Colonic mucosa (tissue), 4 donors: ENCODE measurements at places on chromosomes 11 and 22.

GRCh38 chr11:119108857-119109221, 1.7 kb downstream of the C2CD2L start:
- DNase-seq: peak; percentile 45

- DNase-seq: no peak
Observed at GRCh38 chr11:29783506-29783905, 233.3 kb downstream of the KCNA4 start.

- DNase-seq: no peak
Observed at GRCh38 chr11:2128511-2129307, 10.5 kb downstream of the IGF2 start.

GRCh38 chr11:35631891-35632290, 13.6 kb downstream of the FJX1 start:
- no peak for DNase-seq
